ENCODE measurements at places on chromosomes 11 and 22.
A peak's percentile ranks its signal among the peaks of the same experiment; 100 is the strongest.

DNA sequence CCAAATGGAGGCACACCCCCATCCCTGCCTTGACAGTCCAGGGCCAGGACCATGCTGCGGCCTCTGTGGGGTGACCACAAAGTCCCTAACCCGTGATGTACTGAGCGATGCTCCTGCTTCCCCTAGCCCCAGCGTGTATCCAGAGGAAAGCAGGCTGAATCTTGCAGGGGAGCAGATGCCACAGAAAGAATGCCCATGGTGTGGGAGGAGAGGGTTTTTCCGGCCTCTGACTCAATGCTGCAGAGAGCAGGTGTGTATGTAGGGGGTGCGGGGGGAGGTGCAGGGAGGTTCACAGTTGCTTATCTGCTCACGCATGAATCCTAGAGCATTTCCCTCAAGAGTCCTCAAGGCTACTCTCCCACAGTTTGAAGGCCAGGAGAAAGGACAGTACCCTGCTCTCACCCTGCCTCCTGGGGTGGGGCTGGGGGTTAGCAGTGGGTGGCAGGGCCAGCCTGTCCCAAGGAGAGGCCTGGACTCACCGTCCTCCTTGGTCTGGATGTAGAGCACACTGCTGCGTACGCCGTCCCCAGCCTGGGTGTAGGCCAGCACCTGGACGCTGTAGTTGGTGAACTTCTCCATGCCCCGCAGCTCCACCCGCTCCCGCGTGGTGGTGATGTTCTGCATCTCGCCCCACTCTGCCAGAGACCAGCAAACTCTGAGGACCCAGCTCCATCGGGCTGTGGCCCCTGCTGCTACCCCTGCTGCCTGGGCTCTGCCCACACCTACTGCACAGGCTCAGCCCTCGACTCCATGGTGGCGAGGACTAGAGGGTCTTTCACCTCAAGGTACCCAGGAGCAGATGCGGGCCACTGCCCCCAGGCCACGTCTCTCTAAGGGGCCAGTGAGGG lies 130.8 kb downstream of the CEP164 start:
- DNase-seq = no peak

DNA sequence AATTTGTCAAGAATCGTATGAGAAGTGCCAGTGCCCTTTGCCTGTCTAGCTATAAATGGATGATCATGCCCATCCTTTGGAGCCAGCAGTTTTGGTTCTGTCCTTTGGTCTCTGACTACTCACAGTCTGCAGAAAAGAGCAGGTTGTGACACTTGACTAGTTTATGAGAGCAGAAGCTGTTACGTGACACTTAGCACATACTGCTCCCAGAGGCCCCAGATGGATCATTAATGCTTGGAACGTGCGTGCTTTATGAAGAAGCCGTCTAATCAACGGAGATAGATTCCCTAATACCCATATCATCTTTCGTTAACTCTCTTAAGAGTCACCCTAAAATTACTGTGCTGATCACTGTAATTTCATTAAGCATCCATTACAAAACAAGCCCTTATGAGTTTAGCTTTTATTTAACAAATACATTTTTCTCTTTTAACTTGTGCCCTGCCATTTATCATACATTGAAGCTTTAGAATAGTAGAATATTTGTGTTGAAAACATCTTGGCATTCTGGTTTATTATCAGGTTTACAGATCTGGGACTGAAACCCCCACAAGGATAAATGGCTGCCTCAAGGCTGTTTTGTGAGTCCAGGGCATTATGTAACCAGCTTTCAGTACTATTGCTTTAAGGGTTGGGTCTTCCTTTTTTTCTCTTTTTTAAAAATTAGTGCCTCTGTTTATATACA lies 47.0 kb upstream of the ADORA2A start:
- DNase-seq = no peak

GRCh38 chr22:35126993-35127392 lies 61.0 kb downstream of the ISX start:
- no peak for DNase-seq

DNA sequence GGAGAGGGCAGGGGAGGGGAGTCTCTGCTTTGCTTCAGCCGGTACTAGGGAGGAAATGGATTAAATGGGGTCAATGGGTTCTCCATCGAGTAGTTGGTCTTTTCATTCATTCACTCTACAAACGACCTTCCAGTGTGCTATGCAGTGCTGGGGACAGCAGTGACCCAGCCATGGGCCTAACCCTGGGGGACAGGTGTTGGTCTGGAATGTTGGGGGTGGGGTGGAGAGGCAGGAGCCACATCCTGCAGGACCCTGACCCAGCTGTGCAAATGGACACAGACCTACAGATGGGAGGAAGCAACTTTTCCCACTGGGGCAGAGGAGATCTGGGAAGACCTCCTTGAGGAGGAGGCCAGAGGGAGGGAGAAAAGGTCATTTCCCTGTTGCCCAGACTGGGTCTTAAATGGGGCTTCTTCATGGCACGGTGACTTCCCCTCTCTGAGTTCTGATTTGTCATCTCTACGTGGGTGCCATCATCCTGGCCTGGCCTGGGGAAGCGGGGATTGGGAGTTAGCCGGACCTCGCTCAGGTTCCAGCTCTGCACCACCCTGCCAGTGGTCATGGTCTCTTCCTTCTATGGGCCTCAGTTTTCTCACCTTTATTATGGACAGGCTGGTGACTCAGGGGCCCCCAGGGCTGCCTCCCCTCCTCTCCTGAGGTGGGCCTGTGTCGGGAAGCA lies 2.0 kb downstream of the CYTH4 start:
- DNase-seq = no peak

- DNase-seq = no peak
These were observed 18.8 kb downstream of the GRAMD1B start for GRCh38 chr11:123448823-123449222.

GRCh38 chr11:90250970-90251369 lies 28.1 kb upstream of the CHORDC1 start:
- DNase-seq = no peak

- DNase-seq = peak; percentile 34
These were observed 3.0 kb upstream of the GTSE1 start for GRCh38 chr22:46293577-46294260.

All from posterior cingulate gyrus (tissue), 11 donors.